ENCODE measurements at places on chromosomes 6 and 20. TPM values are rescaled to one million over a fixed set of nuclear protein-coding genes. Genes with fewer than 3 reads are reported as not detected.

Gene FOXS1
- not detected for total RNA-seq

Gene CST5
- not detected for total RNA-seq

Gene ADGB
- not detected for total RNA-seq

Gene FNDC11
- total RNA-seq = 0.52 TPM

Gene OR2B2
- not detected for total RNA-seq

Gene RFX6
- not detected for total RNA-seq

Gene DAAM2
- total RNA-seq = not detected

Gene PXDC1
- total RNA-seq = 0.35 TPM

Gene FLOT1
- total RNA-seq = 27.5 TPM
